ENCODE measurements at places on chromosomes 13 and 19.

DNA sequence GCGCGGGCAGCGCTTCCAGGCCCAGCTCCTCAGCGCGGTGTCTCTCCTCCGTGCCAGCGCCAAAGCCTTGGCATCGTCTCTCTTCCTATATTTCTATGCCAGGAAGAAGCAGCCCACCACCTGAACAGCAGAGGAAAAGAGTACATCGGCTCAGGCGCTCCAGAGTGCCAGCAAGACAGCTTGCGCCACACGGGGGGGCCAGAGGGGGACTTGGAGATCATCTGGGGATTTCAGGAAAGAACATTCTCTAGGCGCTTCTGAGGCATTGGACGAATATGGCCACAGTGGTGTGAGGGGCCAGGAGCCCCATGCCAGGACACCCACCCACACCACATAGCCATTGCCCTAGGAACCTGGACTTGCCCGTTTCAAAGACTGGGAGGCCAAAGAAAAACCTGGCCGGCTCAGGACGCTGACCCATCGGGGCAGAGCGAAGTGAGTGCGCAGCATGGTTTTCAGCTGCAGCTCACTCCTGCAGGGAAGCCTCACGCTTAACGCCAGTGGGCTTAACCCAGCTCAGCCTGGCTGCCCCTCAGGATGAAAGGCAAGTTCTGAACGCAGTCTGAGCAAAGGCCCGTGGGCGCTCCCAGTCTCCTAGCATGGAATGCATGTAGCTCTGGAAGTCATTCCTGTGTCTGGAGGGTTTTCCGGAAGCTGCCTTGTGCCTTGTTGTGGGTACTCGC is 62.1 kb downstream of the GGACT start:
- DNase-seq = no peak

GRCh38 chr13:36431204-36432105 is 840 bp upstream of the CCNA1 start:
- DNase-seq = no peak

- DNase-seq = no peak
These were observed 46.0 kb downstream of the C13orf46 start for GRCh38 chr13:113927661-113928581.

DNA sequence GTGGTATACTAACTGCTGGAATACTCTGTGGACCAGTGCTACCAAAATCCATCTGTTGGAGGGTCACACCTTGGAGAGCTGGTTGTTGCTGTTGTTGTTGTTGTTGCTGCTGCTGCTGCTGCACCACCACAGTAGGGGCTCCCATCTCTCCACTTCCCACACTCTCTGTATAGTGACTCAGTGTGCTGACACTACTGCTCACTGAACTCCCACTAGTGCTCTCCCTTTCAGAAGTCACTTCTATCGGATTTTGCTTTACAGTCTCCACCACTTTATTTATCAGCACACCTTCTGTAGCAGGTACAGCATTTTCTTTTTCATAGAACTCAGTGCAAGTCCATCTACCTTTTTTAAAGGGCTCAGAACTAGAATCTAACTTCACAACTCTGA is 1.7 kb downstream of the TSC22D1 start:
- DNase-seq = no peak

DNA sequence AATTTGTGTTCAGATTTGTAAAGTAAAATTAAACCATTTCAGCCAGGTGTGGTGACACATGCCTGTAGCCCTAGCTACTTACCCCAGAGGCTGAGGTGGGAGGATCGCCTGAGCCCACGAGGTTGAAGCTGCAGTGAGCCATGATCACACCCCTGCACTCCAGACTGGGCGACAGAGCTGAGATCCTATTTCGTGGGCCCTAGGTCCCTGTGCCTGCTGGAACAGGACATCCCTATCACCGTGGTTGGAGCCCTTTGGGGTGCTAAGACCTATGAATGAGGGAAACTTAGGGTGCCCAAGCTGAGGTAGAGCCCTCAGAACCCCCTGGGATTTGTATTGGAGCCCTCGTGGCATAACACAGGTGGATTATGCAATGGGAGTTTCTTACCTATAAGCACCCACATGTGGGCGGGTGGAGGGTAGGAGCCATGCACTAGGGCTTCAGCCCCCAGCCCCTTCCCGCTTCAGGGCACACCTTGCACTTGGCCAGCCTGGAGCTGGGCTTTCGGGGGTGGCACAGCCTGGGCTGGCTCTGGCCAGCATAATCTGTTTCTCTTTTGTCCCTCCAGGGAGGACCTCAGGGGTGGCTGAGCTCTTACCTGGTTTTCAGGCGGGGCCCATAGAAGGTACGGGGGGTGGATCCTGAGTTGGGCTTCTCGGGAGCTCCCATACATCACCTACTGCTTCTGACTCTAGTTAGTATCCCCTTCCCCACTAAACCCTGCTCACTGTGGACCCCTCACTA is 7.2 kb upstream of the USF2 start:
- DNase-seq = no peak

DNA sequence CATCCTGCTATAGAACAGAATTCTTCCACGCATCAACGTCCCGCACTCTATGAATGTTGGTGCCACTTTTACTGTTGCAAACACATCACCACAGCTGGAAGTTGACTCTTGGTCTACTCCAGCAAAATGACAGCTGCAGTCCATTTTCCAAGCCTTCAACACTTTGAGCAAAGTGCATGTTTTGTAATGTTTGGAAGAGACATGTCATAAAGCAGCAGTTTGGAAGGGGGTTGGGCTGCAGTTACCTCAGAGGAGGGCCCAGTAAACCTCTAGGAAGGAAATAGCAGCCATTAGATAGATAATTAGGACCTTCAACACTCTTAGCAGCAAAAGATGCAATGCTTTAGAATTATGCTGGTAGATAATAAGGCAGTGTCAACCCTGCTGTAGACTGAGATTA is 323.6 kb downstream of the TDRD3 start:
- DNase-seq = no peak

- no peak for DNase-seq
These were observed 3.3 kb upstream of the C3 start for GRCh38 chr19:6723738-6724137.

GRCh38 chr19:36745870-36746269 is 26.7 kb downstream of the ZNF850 start:
- no peak for DNase-seq

GRCh38 chr13:43872181-43872580 is 7.4 kb downstream of the CCDC122 start:
- DNase-seq = no peak

DNA sequence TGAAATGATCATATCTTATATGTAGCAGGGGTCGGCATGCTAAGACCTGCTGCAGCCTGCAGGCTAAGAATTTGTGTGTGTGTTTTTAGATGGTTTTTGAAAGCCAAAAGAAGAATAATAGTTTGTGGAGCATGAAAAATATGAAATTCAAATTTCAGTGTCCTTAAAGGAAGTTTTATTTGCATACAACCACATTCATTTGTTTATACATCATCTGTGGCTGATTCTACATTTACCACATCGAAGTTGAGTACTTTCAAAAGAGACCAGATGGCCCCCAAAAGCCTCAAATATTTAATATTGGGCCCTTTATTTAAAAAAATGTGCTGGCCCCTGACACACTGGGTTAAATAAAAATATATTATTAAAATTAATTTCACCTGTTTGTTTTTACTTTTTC is 1.3 kb downstream of the HAS1 start:
- no peak for DNase-seq

GRCh38 chr13:99018418-99019180 is 40.7 kb upstream of the DOCK9 start:
- DNase-seq = peak; percentile 23

DNA sequence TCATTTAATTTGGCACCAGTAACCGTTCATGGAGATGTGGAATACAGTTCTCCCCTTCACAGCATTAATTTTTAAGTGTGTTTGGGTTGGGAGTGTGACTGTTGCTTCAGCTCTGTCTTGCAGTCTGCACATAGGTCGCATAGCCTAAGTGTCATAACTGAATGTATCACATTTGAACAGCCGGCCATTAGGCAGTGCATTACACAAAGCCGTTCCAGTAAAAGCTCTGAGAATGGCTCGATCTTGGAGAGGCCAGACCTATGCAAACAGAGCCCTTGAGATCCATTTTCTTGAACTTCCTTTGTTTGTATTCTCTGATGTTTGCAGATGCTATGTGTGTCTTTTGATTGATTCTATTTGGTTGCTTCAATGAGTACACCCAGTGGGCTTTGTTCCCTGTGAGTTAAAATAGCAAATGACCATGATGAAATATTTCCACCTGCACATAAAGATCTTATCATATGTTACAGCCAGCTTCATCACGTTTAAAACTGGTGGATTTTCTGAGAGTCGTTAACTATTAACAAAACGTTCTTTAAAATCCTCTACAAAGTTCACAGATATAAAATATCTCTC is 1104.9 kb upstream of the SLC10A2 start:
- DNase-seq = no peak

DNA sequence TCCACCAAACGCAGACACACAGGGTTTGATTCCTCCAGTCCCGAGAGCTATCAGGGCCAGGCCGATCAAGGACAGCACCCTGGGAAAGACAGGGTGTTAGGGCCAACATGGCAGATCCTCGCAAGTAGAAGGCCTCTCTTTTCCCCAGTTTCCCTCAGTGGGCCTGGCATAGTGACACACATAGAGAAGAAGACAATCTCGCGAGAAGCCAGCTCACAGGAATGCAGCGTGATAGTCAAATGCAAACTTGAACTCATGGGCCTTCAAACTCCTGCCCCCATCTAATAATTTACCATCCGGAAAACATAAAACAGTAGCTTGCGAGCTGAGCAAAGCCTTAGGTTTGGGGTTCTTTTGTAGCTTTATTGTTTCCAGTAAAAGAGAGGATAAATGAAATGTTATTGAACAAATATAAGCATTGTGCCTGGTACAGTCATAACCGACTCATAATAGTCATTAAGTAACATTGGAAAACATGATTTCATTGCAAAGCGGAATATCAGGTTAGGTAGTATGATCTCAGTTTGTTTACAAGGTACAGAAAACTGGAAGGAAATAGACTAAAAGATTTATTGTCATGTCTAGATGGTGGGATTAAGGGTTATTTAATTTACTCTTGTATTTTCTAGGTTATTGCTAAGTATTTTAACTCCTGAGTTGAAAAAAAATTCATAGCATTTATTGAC is 30.5 kb downstream of the SLC15A1 start:
- no peak for DNase-seq

DNA sequence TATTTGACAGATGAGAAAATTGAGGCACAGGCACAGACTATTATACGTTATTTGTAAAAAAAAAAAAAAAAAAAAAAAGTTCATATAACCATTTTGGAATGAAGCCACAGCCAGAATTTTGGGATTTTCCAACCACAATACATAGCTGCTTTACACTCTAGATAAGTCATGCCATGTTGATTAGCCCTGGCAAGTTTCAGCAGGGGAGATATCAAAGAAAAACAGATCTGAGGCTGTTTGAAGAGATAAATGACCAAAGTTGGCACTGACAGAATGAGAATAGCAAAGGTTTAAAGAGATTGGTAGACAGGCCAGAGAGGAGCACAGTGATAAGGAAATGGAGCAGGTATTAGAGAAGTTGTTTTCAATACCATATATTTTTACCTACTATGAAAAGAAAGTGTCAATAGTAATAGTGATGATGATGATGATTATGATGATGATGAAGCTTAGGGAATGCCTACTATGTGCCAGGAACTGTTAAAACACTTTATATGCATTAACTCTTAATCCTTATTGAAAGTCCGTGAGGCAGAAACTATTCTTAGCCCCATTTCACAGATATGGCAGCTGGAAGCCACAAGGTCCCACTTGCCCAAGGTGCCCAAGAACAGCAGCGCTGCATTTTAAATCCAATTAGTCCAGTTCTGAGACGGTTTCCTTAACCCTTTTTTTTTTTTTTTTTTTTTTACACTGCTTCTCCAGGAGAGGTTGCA is 105.5 kb downstream of the MBNL2 start:
- no peak for DNase-seq

DNA sequence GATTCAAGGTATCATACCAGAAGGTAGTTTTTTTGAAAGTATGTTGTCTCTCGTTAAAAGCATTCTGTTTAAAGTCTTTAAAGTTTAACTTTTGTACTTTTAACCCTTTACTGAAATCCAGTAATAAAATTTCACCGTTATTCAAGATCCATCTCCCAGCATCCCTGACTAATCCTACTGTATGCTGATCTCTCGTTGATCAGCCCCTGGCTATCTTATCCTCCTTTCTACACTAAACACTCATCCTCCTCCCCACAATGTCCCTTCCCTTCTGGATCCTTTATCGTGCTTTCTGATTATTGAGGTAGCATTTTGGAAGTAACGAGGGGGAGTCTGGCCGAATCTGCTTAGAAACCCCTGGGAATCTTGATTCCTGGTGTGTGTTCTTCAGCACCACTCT is 1.3 kb downstream of the TPP2 start:
- DNase-seq = peak; percentile 30

- DNase-seq = no peak
These were observed 37.4 kb upstream of the GAS6 start for GRCh38 chr13:113901231-113901630.

DNA sequence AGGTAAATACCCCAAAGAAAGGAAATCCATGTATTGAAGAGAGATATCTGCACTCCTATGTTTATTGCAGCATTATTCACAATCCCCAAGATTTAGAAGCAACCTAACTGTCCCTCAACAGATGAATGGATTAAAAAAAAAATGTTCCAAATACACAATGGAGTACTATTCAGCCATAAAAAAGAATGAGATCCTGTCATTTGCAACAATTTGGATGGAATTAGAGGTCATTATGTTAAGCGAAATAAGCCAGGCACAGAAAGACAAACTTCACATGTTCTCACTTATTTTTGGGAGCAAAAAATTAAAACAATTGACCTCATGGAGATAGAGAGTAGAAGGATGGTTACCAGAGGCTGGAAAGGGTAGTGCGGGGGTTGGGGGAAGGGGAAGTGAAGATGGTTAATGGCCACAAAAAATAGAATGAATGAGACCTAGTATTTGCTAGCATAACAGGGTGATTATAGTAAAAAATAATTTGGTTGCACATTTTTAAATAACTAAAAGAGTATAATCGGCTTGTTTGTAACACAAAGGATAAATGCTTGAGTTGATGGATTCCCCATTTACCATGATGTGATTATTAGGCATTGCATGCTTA is 9.7 kb upstream of the ZNF709 start:
- no peak for DNase-seq

DNA sequence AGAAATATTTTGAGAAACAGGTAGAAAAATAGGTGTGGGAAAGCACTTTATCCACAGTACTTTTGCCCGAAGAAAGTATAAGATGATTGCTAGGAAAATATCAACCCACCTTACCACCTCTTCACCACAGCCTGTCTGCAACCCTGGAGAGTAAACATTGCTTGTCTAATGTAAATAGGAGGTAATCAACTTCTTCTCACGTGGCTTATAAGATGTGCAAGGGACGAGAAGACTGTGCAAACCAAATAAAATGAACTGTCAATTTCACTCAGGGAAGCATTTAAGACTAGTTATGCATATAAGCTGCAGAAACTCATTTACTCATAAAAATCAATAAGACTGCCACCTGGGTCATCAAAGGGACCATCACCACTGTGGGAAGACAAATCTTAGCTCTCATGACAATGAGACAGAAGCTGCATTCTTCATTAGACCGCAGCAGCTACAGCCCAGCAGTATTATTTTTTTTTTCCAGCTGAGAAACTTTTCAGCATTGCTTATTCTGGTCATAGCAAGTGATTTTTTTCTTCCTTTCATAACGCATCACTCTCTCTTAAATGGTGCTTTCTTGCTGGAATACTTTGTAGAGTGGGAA is 807.7 kb upstream of the GPC6 start:
- DNase-seq = no peak

Measured in kidney glomerular epithelial cell (primary cell).